Hematopoietic multipotent progenitor cell treated with erythropoietin and hydrocortisone succinate and interleukin-3 and kit ligand, for 4 days (in vitro differentiated cells): ENCODE measurements at places on chromosomes 7 and 10.

- no peak for DNase-seq
These were observed 19.3 kb upstream of the OPTN start for GRCh38 chr10:13080643-13081042.

DNA sequence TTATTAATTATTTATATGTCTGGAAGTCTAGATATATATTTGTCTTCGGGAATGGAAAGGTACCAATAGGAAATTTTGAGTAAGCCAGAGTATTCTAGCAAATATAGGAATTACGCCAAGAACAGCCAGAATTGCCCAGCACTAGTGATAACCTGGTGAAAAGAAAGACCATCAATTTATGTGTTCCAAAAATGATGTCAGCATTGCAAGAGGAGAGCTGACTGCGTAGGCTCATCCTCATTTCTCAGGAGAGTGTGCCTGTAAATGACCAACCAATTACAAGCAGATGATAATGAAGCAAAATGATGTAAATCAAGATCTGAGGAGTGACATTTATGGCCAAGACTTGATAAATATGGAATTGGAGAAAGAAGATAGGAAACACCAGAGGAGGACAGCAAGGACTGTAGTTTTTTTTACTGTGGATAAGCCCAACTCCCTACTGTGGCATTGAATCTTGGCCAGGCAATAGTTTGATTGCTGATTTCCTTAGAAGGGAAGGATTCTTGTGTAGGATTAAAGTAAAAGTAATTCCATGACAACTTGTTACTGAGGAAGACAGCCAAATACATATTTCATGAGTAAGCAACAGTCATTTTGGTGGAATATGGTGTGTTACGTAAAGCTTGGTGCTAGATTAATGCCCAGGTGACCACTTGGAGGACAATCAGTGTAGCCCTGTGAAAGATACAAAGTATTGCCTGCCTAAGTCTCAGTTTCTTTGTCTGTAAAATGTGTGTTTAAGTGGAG lies 590.8 kb downstream of the AUTS2 start:
- no peak for DNase-seq

GRCh38 chr10:32577448-32577847 lies 131.5 kb downstream of the CCDC7 start:
- no peak for DNase-seq

- DNase-seq = no peak
These were observed 332.6 kb downstream of the SH2D4B start for GRCh38 chr10:80870282-80870681.

GRCh38 chr10:4867520-4868356 lies 41.7 kb downstream of the AKR1E2 start:
- peak; percentile 84 for DNase-seq

DNA sequence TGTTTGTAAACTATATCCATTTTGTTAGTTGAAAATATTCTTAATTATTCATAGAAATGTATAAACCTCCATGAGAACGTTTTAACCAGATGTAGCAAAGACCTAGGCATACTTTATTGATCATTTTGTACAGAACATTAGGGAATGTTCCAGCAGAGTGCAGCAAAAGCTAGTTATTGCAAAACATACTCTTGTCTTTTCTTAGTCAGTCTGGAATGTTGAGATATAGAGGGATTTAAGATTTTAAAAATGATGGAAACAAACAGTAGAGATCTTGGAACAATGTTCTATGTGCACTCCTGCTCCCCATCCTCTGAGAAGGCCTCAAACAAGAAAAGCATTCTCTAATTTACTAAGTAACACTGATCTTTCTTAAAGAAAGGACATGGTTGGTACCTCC lies 292.1 kb downstream of the BBS9 start:
- no peak for DNase-seq

DNA sequence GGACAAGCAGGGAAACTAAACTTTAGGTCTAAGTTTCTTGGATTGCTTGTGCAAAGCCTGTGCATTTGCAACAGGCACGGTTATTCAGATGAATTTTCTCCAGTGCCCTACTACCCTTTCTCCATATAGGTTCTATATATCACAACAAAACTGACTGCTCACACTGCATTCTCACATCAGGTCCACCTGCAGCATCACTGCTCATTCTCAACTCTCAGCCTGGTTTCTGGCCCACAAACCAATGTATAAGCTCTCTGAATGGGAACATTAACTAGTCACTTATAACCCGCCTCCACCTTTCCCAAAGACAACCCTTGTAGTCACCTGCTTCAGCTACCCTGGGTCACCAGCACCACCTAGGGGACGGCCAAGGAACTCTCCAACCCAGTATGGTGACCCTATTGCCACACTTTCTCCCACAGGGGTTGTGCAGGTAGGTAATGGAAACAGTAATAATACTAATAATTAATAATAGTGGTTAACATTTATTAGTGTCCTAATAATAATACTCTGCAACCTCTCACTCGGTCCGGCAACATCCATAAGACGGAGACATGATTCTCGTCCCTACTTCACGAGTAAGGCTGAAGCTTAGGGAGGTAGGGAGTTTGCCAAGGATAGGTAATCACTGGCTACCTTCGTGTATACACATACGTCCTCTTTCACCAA lies 97.3 kb downstream of the CLEC2L start:
- DNase-seq = peak; percentile 63

DNA sequence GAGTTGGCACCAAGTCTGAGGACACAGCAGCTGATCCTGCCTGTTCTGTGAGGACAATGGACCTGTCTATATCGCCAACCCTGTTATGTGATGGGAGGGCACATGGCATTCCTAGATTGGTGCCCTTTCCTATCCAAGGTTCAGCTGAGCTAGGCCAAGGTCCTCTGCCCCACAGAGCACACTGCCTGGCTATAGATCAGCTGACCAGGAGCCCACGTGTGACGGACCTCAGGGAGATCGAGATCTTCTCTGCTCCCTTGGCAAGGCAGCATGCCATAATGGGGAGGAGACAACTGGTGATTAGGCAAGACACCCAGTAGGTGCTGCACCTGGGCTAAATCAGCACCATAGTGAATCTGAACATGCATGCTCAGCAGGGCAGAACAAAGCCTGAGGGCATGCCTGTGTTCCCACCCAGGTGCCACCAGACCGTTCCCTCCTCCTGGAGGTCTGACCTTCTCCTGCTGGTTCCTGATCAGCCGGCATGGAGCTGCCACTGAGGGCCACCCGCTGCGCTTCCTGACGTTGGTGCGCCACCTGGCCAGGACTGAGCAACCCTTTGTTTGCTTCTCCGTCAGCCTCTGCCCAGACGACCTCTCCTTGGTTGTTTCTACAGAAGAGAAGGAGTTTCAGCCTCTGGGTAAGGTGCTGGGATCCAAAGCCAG lies 93.7 kb downstream of the WDFY4 start:
- no peak for DNase-seq

GRCh38 chr10:75505840-75506506 lies 74.5 kb downstream of the LRMDA start:
- peak; percentile 13 for DNase-seq

DNA sequence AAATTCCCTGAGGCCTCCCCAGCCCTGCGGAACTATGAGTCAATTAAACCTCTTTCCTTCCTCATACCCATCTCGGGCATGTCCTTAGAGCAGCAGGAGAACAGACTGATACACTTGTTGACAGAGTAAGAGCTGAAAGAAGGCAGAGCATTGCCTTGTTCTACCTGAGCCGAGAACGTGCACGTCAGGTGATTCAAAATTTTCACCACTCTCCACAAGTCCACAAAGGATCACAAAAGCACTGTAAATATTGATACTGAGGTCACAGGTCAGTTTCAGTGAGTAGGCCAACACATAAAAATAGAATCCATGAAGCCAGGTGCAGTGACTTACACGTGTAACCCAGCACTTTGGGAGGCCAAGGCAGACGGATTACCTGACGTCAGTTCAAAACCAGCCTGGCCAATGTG lies 27.8 kb downstream of the DCLRE1C start:
- DNase-seq = no peak

DNA sequence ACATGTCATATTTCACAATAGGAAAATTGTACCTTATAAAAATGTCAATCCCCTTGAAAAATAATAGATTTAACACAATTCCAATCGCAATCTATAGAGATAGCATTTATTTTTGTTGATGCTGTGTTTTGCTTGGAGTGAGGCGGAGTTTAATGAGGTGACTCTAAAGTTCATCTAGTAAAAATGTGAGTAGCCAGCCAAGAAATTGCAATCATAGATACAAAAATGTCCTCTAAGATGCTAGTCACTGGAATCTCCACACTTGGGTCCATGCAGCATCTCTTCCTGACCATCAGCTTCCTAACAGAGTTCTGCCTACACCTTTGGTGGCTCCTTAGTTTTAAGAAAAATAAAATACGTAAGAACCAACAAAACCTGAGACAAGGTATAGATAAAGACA lies 44.9 kb downstream of the GLI3 start:
- no peak for DNase-seq

GRCh38 chr10:43819464-43820230 lies 171.0 kb upstream of the ZNF32 start:
- no peak for DNase-seq

- DNase-seq = no peak
These were observed 33.6 kb downstream of the WASL start for GRCh38 chr7:123715198-123715597.

DNA sequence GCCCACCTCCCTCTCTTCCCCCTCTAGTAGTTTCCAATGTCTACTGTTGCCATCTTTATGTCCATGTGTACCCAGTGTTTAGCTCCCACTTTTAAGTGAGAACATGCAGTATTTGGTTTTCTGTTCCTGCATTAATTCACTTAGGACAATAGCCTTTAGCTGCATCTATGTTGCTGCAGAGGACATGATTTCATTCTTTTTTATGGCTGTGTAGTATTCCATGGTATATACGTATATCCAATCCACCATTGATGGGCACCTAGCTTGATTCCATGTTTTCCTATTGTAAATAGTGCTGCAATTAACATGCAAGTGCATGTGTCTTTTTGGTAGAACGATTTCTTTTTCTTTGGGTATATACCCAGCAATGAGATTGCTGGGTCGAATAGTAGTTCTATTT lies 170.4 kb downstream of the NOC3L start:
- no peak for DNase-seq

DNA sequence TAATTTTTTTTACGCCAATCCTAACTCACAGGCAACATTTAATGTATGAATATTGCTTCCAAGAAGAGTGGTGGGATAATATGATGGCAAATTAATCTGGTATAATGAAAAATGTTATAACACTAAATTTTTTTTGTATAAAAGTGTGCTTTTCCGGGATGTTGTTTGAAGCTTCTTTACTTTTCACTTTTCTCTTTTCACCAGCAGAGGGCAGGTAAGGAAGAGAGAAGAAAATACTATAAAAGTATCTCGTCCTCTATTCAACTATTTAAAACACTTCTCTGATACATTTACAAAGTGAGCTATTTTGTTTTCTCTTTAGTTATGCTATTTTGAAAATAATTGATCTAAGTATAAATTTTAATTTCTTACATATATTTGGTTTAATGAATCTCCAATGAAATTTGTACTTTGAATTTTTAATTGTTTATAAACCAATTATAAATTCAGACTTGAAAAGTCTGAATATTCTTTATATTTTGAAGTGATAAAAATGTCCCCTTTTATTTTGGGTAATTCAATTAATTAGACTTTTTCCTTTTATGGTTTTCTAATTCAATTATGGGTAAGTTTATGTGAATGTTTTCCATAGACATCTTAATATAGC lies 20.7 kb upstream of the CFTR start:
- peak; percentile 72 for DNase-seq

DNA sequence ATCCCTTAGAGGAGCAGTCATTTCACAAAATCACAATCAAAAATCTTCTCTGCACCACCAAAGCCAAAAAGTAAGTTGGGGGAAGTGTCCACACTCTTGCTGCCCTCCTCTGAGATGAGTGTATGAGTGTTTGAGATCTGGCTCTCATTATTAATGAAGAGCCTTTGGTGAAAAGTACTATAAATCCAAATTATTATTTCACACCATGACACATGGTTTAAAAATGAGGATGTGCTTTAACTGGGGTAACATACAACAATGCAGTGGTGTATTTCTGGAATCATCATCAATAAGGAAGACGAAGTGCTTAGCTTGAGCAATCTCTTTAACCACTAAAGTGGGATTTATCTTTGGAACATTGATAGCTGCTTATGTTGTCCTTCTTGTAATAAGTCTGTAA lies 114.2 kb upstream of the ADAM12 start:
- DNase-seq = no peak

- DNase-seq = no peak
These were observed 200.3 kb downstream of the CACNB2 start for GRCh38 chr10:18340496-18341051.

DNA sequence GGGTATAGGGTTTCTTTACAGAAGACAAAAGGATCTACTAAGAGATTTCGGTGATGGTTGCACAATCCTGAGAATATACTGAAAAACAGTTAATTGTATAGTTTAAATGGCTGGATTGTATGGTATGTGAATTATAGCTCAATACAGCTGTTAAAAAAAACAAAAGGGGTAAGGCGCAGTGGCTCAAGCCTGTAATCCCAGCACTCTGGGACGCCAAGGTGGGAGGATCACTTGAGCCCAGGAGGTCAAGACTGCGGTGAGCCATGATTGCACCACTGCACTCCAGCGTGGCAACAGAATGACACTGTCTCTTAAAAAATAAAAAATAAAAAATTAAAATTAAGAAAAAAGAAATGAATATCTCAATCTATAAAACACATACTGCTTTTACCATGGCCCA lies 18.5 kb downstream of the ESYT2 start:
- no peak for DNase-seq

- no peak for DNase-seq
These were observed 62.5 kb upstream of the PIK3CG start for GRCh38 chr7:106802589-106802988.

DNA sequence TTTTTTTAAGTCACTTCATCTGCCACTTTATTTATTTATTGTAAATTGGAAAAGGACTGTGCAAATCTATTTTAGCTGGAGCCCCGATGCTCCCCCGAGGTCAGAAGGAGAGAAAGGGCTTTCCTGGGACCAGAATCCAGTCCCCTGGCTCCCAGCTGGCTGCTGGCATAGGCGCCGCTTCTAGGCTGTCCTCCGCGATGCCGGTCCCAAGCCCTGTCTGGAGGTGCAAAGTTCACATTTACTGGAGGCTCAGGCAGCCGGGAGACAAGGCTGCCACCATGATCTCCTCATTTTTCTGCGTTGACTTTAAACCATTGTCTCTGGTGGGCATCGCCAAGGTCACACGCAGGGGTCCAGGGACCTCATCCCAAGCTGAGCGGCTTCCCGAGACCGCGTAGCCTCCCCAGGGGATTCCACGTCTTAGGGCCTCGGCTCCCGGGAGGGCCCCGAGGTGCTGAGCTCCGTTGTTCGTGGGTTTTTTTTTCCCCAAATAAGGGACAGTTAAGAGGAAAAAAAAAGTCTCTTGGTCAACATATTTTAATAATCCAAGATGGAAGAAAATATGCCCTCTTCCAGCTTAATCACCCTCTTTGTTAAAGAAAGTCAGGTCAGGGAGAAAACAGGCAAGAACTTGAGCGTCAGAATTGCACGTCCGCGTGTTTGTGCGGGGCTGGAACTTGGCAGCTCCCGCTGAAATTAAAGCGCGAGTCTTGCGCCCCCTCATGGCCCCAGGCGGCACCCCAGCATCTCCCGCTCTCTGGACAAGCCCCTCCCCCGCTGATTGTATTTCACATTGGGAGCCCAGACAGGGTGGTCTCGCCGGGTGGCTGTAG lies 11.9 kb downstream of the RGR start:
- peak; percentile 72 for DNase-seq
